ENCODE measurements at places on chromosomes 5 and 9.

- DNase-seq, result no peak
These were observed 408.0 kb downstream of the EBF1 start for GRCh38 chr5:158691631-158692255.

GRCh38 chr9:87441251-87441650 is 56.4 kb upstream of the DAPK1 start:
- DNase-seq, result no peak

GRCh38 chr9:18452276-18452675 is 21.7 kb upstream of the ADAMTSL1 start:
- DNase-seq, result no peak

DNA sequence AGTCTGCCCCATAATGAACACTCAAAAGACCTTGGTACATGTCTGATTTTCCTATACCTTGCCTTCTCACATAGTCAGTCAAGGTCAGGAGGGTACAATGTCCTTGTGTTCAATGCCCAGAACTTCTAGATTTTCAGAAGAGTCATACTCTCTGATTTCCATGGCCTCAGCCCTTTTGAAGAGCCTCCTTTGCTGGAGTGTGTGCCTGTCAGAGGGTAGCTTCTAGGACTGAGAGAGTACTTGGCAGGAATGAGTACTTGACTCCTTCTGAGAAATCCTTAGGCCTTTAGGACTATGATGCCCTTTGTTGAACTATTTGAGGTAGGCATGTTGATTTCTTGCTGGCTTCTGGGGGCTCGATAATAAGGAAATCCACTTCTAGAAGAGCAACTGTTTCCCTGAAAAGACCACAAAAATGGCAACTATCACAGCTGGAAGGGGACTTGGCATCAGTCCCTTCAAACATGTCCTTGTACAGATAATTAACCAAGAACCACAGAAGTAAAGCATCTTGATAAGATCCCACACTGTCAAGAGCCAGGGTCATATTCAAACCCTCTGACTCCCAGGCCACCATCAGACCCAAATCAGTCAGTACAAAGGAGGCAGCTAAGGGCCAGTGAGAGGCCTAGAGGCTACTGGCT is 10.6 kb upstream of the MEGF9 start:
- no peak for DNase-seq

DNA sequence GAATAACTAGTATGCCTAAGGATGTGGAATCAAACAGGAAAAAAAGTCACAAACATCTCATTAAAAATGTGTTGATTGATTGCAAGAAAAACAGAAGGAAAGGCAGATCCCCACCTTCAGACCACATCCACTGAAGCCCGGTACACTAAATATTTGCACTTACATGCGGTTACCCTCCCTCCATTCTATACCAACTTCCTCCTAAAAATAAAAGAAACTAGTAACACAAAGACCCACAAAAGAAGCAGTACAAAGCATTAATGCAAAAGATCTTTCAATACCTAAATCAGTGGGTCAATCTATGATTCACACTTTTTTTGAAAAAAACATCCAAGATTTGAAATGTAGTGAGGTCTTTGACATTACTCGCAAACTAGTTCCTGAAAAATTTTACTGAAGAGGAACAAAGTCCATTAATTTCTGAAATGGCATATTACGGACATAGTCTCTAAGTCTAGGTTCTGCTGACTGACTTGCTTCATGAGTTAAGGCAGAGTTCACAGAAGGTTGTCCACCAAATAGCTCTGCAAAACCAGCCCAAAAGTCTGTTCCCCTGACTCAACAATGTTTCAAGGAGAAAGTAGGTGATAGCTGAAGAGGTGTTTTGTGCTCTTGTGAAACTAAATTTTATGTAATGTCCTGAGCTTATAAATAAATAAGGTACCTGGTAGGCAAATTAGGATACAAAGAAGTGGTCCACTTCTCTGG is 100.7 kb downstream of the PAM start:
- no peak for DNase-seq

DNA sequence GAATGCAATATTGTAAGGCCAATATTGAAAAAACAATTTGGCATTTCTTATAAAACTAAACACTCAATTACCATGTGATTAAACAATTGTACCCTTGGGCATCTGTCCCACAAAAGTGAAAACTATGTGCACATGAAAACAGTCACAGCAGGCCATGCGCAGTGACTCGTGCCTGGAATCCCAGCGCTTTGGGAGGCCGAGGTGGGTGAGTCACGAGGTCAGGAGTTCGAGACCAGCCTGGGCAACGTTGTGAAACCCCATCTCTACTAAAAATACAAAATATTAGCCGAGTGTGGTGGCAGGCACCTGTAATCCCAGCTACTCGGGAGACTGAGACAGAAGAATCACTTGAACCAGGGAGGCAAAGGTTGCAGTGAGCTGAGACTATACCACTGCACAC is 343.7 kb downstream of the DMRTA1 start:
- DNase-seq, result no peak

DNA sequence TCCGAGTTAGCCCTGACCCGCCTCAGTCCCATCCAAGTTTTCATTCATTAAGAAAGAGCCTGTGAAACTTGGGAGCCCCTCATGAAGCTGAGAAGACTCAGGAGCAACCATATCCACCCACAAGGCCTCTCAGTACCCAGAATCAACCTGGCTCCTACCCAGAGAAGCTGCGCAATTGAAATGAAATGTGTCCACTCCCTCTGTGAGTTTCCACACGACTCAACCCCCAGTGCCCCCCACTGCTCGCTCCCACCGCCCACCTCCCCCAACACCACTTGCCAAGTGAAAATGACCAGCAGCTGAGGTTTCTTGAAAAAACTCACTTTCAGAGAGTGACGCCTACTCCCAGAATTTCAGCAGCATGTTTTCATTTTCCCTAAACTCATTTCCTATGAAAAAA is 104.6 kb downstream of the CDK5RAP2 start:
- no peak for DNase-seq

DNA sequence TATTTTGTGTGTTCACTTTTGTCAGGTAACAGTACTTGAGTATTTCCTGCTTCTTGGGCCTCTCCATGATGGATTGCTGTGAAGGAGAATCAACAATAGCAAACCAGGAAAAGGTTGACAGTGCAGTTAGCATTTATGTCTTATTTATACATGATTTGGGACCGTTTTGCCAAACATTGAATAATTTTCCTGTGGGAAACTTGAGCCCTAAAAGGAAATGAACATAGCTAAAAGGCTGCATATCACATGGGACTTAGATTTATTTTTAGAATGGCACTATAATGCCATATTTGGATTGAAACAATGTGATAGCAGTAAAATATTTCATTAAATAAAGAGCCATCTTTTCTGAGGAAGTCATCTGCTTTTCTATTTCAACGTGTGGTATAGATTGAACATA is 15.3 kb downstream of the GPR21 start:
- DNase-seq, result no peak

GRCh38 chr5:39016587-39017275 is 57.5 kb downstream of the RICTOR start:
- no peak for DNase-seq

DNA sequence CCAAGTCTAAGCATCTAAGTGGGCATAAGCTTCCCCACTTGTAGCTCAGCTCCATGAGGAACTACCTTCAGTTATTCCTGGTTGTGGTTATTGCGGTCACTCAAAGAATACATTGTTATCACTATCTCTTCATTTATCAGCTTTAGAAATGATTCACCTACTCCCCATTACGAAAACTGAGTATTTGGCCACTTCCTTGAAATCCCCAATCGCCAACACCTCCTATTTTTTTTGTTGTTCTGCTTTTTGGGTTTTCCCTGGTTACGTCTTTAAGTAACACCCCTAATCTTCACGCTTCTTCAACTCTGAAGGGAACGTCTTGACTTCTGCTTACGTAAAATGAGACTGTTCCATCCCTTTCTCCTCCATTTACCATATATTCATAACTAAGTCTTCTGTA is 20.7 kb downstream of the MAPK9 start:
- no peak for DNase-seq

DNA sequence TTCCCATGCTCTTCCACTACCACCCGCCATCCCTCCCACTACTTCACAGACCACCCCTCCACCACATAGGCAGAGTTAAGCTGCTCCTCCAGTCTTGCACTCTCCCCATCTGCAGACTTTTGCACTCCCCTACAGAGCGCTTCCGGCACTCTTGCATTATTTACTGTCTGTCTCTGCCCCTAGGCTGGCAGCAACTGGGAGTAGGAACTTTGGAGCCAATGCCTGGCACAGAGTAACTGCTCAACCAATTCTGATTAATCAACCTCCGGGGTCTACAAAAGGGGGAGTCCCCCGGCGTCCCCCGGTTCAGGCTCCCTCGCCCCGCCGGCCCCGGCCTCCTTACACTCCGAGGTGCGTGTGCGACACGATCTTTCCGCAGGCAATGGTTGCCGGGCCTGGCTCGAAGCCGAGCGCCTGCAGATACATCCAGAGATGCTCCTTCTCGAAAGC is 498 bp downstream of the HAUS6 start:
- DNase-seq, result peak; percentile 1

DNA sequence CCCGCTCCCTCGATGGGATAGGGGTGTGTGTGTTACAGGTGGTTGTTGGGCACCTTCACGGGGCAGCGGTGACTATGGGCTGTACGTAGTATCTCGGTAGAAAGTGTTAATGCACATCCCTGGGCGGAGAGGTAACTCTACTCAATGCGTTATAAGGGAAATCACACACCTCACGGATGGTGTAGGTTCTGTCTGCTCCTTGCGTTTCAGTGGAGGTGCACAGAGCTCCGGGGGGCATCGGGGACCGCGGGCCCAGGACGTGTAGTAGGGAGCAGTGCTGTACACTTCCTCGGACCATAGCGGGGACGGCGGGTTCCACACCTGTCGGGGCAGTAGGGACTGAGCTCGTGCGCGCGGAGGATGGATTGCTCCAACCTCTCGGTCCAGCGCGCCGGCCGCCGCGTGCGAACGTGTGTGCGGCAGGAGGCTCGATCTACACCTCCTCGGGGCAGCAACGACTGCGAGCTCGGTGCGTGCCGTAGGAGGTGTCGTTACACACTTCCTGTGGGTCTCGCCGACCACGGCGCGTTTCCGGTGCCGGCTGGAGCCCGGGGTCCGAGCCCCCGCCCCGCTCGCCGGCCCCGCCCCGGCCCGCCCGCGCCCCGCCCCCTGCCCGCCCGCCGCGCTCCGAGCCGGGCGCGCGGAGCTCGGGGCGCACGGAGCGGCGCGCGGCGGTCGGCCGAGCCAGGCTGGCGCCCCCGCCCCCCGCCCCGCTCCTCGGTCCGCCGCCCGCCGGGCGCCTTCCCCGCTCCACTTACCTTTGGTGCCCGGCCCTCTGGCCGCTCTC is at the start of gene KIAA1958:
TSS of gene KIAA1958 (plus strand) at position 607 of the 787 bp plus-strand sequence. CDS start 87,254 bp downstream, outside the sequence.
- DNase-seq, result peak; percentile 78

- DNase-seq, result no peak
These were observed 133.9 kb downstream of the MAN2A1 start for GRCh38 chr5:109823597-109823996.

DNA sequence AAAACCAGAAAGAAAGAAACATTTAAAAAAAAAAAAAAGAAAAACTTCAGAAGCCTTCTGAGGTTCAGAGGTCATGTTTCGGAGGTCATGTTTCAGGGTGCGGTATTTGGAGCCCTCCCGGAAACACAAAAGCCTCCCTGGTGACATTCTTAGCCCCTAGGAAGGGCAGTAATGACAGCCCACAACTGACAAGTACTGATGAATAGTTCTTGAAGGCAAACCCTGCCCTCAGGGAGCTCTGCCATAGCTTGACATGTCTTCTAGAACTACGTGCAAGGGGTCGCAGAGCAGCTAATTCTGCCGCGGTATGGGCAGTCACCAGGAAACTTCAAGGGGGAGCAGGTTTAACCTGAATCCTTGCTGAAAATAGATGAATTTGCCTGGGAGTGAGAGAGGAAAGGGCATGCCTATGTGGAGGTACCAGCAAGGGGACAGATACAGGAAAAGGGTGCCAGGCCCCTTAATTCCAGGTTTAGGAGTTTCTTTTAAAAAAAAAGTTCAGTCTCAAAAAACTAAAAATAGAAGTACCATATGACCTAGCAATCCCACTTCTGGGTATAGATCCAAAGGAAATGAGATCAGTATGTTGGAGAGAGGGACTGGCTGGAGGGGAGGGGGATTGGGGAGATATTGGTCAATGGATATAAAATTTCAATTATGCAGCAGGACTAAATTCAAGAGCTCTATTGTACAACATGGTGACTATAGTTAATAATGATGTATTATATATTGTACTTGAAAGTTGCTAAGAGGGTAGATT is 98.4 kb downstream of the C9orf152 start:
- no peak for DNase-seq

DNA sequence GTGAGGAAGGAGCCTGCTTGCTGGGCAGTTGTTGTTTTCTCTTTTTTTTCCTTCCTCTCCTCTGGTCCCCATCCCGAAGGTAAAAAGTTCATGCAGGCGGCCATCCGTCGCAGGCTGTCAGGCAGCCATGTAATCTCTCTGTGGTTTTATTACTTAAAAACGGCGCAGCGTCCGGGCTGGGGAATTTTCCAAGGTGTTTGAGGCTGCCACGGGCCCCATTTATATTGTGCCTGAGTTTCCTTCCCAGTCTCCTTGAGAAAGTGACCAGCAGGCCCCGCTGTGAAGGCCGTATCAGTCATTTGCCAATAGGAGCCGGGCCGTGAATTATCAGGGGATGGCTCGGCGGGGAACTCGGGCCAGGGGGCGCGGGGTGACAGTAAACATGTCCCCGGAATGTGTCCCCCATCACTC is 289.7 kb downstream of the PBX3 start:
- no peak for DNase-seq

DNA sequence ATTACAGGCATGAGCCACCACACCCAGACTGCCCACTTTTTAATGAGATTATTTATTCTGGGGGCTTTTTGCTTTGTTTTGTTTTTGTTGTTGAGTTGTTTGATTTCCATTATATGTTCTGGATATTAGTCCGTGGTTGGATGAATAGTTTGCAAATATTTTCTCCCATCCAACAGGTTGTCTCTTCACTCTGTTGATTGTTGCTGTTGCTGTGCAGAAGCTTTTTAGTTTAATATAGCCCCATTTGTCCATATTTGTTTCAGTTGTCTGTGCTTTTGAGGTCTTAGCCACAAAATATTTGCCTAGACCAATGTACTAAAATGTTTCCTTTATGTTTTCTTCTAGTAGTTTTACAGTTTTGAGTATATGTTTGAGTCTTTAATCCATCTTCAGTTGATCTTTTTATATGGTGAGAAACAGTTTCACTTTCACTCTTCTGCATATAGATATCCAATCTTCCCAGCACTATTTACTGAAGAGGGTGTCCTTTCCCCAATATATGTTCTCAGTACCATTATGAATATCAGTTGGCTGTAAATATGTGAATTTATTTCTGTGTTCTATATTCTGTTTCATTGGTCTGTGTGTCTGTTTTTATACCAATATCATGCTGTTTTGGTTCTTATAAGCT is 30.2 kb upstream of the TBCA start:
- no peak for DNase-seq

- no peak for DNase-seq
These were observed 48.3 kb upstream of the RIC1 start for GRCh38 chr9:5580650-5581049.

GRCh38 chr5:82931110-82931509 is 146.1 kb downstream of the TMEM167A start:
- no peak for DNase-seq

DNA sequence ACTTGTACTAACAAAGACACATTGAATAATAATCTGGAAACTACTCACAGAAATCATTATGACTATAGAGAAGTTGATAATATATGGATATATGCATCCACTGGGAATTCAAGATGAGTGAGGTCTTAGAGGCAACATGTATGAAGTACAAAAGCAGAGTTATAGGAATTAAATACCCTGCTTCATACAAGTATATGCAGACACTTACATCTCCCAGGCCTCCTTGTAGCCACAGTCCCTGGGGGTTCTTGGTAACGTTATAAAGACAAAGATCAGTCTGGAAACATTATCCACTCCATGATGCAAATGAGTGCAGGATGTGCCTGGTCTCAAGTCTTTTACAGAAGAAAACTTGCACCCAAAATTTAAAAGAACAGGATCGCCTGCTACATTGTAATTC is 92.4 kb upstream of the ANXA1 start:
- DNase-seq, result no peak
